DMS53 (cell line): ENCODE measurements at places on chromosomes 3 and 15.

- DNase-seq = no peak
Observed at GRCh38 chr3:63949005-63949404, 36.8 kb upstream of the SCAANT1 start.

GRCh38 chr3:143215059-143215458 is 95.5 kb downstream of the CHST2 start:
- DNase-seq = no peak

GRCh38 chr15:73268457-73268856 is 100.3 kb downstream of the HCN4 start:
- DNase-seq = no peak

DNA sequence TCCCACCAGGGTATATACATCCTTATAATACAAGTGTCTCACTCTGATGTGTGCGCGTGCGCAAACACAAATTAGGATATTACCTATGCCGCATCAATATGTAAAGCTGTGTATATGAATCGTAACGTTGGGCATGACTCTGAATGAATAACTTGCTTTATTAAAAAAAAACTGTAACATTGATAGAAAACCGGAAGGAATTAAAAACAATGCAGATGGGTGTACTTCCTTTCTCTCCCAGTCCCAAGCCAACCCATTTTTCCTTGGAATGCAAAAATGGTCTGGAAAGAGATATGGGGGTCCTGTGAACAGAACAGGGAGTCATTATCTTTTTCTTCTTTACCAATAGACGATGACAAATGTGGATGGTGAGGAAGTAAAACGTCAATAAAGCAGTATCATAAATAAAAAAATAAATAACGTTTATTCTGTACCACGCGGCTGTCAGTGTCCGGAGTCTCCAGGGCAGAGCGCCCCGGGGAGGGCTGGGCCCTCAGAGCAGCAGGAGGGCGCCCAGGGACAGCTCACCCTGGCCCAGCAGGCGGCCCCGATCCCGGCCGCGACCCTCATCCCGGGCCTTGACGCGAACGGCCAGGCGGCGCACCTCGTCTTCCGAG is 1.6 kb downstream of the C2CD4B start:
- no peak for DNase-seq

- DNase-seq = no peak
Observed at GRCh38 chr3:50193286-50193685, 1.9 kb downstream of the GNAT1 start.

GRCh38 chr3:81713031-81713430 is 48.4 kb downstream of the GBE1 start:
- no peak for DNase-seq

DNA sequence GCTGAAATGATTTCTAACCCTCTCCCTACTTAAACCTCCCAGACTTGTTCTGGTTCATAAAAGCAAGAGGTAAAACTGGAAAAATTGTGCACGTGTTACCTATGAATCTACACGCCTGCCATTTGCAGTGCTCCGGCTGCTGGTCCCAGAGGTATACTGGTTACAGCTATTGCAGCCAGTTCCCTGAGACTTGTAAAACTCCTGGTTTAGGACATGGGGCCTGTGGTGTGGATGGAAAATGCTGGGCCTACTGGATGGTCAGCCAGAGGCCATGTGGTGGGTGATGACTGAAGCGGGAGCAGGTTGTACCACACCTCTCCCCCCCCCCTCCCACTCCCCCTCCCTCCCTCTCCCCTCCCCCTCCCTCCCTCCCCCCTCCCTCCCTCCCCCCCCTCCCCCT is 45.0 kb downstream of the SENP2 start:
- no peak for DNase-seq

DNA sequence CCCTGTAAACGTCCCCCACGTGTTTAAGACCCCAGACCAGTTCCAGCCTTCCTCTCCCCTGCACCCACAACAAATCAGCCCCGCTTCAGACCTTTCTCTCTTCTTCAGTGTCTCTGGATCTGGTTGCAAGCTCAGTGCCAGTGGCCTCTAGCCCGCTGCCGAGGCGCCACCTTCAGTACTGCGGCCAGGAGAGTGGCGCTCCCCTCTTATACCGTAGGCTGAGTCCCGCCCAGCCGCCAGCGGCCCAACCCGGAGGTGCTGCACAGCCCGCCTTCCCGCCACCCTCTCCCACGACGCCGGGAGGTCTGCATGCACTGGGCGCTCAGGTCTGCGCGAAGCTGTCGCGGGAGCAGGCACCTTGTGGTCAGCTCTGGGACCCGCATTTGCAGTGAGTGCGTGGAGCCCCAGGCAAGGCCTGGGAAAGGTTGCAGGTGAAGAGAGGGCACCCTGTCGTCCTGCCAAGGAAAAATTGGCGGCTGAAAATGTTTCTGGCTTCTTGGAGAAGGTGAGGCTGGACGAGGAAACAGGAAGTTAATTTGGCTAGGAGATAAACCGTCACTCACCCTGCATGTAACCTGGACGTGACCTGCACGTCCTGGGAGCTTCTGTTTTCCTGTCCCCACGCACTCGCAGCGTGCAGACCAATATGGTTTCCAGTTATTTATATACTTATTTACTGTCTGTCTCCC is at the start of gene C2CD4B:
Gene C2CD4B (minus strand): TSS at position 182 of the 689 bp plus-strand sequence. CDS start 301 bp downstream, outside the sequence.
- DNase-seq = peak; percentile 93

- DNase-seq = no peak
Observed at GRCh38 chr3:128254967-128255366, 101.7 kb downstream of the EEFSEC start.

DNA sequence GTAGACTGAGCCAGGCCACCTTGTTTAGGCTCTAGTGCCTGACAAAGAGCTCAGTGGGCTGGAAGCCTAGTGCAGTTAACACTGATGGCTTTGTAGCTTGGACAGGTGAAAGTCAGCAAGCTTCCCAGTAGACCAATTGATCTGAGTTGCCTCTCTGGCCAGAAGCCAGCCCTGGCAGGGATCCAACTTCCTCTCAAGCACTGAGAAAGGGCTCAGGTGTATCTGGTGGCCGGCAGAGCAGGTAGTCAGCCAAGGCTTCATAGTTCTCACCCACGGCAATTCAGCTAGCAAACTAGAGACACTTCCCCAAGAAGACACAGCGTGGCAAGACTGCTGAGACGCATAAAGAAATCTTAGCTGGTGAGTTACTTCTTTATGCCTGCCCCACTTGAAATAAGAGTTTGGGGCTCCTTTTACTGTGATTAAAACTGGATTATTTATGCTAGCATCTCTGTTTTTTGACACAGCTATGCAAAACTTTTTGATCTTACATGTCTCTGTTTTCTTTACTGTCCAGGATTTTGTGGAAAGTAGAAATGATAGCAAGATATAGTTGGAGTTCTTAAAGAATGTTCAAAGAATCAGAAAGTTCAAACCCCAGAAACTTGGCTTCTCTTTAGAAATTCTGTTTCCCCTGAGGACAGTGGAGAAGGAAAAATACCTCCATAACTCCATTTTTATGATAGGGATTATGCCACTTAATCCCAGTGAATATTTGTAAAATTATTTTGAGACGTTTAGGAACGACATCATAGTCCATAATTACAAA is 8.4 kb upstream of the CA12 start:
- peak; percentile 96 for DNase-seq

- peak; percentile 75 for DNase-seq
Observed at GRCh38 chr15:57667171-57667849, 39.2 kb upstream of the POLR2M start.

DNA sequence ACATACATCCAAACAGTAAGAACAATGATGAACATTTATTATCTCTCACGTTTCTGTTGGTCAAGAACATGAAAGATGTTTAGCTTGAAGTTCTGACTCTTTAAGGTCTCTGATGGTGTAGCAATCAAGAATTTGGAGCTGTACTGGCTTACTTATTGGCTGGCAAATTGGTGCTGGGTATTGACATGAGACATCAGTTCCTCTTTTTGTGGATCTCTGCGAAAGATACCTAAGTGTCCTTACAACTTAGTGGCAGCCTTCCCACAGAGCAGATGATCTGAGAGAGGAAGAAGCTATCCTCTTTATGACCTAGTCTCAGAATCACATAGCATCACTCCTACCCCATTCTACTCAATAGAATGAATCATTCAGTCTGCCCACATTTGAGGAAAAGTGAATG is 309.8 kb upstream of the DCBLD2 start:
- no peak for DNase-seq

DNA sequence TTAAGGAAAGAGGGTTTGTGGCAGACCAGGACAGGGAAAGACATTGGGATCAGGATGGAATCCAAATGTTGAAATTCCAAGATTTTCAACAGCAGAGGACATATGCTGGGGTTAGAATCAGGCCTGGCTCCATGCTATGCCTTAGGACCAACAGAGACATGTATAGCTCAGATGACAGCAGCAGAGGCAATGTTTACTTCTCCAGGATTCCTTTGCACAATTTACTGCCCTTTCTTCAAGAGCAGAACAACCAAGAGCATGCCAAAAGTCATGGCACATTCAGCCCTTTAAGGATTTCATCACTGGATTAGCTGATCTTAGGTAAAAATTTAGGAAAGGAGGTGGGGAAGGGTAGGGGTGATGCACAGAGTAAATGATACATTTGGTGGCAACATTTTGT is 69.6 kb upstream of the GSK3B start:
- DNase-seq = no peak

DNA sequence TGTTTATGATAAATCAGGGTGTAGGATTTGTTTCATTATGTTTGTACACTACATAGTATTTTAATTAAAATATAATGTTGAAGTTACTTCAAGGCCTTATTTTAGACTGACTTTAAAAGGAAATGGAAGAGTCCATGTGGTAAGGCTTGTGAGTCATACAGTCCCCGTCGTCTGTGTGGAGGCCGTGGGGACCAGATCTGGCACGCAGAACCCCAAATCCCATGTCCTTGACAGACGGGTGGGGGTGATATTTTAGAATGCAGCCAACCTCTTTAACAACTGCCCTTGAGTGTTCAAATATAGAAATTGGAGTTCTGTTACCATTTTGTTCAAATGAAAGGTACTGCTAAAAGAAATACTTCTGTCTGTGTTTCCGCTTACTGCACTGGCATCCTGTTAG is 35.8 kb downstream of the ABHD17C start:
- DNase-seq = no peak

GRCh38 chr3:190073264-190074008 is 47.3 kb downstream of the P3H2 start:
- DNase-seq = peak; percentile 6

- DNase-seq = peak; percentile 76
Observed at GRCh38 chr3:170414202-170414663, 4.4 kb upstream of the CLDN11 start.

- no peak for DNase-seq
Observed at GRCh38 chr3:38577371-38578080, 72.0 kb downstream of the SCN5A start.

DNA sequence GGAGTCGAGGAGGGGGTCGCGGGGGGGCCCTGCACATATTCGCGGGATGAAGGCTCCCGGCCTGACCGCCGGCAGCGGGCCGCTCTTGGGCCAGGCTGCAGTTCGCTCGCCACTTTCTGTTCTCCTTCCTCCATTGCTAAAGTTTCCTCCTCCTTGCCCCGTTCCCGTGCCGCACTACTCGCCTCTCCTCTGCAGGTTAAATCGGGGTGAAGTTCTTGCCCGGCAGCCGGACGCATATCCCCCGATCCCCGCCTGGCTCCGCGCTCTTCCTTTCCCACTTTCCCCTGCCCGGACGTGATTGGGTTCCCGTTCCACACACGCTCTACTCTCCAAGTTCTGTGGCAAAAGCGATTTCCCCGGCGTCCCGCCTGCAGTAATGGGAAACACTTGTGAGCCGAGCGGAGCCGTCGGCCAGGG is 556 bp downstream of the CRYBG3 start:
- DNase-seq = peak; percentile 52

GRCh38 chr3:67383379-67383778 is 271.0 kb downstream of the SUCLG2 start:
- DNase-seq = no peak

DNA sequence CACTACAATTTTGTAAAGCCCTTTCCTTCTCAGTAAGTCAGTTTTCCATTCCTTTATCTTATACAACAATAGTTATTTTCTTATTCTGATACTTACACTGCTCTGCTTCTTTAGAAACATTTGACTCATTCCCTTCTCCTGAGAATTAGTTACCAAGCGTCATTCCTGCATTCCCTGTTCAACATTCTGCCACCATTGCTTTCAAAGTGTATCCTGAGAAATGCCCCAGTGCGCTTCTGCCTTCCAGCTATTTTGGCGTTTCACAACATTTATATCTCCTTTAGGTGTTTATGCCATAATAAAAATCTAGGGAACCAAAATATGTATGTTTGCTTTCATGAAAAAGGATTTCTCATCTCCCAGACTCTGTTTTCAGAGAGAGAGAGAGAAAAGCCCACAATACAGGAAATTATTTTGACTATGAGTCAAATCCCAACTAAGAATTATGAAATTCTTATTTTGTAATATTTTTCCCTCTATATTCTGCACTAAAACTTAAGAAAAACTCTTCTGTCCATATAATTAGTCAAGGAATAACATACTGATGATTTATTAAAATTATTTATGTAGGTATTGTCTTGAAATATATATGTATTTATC is 118.2 kb upstream of the RAP2B start:
- DNase-seq = no peak

DNA sequence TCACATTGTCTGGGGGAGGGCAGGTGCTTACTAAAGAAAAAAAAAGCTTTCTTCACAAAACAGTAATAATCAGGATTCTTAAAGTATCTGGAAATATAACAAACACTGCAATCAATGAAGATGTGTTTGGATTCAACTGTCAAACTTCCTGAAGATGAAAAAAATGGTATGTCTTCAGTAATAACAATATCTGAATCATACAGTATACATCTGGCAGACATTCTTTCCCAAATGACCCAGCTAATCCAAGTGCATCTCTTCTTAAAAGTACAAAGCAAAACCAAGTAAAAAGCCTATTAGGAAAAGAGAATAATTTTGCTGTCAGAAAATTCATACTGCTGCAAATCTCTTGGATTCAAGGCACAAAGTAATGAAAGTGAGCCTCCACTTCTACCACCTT is 145.0 kb upstream of the MCTP2 start:
- DNase-seq = no peak

DNA sequence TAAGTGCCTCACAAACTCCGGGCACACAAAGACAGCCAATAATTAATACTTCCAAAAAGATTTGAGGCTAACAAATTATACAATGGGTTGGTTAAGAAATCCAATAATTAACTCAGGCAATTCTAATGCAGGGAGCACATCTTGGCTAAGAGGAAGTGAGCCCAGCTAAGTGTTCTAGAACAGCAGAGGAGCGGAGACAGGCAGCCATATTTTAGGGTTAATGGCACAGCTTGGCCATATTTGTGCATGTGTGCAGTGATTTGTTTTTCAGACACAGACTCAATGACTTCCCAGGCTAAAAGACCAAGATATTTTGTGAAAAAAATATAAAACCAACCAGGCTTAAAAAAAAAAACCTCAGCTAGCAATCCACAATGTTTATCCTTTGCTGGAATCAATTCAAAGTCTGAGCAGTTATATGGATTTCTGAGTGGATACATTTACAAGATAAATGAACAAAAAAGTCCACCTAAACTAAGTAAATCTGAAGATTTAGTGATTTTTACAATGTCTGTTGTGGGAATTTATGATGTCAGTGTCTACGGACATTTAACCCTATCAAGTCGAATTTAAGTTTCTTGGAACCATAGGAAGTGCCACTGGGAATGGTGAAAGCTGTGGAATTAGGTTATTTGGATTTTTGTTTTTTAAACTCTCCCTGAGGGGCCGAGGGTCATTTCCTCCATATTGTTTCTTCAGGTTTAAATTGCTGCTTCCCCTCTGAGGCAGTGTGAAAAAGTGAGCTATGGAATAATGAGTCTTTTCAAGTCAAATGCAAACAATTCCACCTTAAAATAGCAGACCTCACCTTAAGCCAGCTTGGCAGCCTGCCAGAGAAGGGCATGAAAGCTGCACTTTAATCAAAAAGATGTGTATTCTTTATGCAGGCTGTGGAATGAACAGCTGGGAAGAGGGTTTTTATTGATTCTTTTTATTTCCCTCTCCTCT is 413.7 kb upstream of the TBL1XR1 start:
- DNase-seq = peak; percentile 80
